ENCODE measurements at places on chromosomes 16 and 17.
A peak's percentile ranks its signal among the peaks of the same experiment; 100 is the strongest.

GRCh38 chr16:64695684-64696083, 426.2 kb downstream of the CDH11 start:
- no peak for DNase-seq

DNA sequence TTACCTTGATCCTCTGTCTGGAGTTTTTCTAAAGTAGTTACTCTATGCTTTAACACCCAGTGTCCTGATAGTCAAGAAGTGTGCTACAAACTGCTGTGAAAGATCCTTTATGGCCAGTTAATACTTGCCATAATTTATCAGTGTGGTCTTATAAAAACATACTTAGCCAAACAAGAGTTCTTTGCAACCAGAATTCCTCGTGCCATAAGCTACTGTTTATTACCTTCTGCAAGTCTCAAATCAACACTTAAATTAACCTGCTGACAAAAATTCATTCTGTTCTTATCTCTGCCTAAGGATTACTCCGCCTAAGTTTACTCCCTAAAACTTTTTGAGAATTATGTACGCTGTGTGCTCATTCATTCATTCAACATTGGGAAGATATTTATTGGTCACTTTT, 22.8 kb downstream of the ZNF75A start:
- no peak for DNase-seq

- no peak for DNase-seq
Observed at GRCh38 chr16:27691721-27692120, 141.8 kb downstream of the KATNIP start.

GRCh38 chr16:85052536-85052935, 24.9 kb downstream of the KIAA0513 start:
- no peak for DNase-seq

- DNase-seq = no peak
Observed at GRCh38 chr17:34865716-34866115, 95.5 kb downstream of the CCT6B start.

DNA sequence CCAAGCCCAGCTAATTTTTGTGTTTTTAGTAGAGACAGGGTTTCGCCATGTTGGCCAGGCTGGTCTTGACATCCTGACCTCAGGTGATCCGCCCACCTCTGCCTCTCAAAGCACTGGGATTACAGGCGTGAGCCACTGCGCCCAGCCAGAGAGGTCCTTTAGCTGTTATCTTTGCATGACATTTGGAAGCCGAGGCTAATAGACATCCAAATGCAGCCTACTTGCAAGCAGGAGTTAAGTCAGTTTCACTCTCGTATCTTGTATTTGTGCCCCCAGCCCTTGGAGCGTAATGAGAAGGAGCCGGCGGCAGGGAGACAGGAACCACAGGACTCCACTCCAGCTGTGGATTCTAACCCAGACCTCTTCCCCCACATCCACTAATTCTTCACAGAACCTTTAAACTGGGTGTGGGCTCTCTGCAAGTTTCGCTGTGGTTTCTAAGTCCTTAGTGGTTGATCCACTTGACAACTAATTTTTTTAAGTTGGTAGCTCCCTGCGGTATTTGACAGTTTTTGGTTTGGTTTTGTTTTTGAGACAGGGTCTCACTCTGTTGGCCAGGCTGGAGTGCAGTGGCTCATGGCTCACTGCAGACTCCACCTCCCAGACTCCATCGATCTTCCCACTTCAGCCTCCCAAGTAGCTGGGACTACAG, 3.1 kb upstream of the CYTH1 start:
- DNase-seq = no peak

GRCh38 chr16:68707340-68708152, 29.5 kb upstream of the CDH1 start:
- DNase-seq = peak; percentile 28

- DNase-seq = no peak
Observed at GRCh38 chr16:23709536-23709935, 3.5 kb downstream of the ERN2 start.

- no peak for DNase-seq
Observed at GRCh38 chr16:72493716-72494415, 321.9 kb upstream of the PMFBP1 start.
